ENCODE measurements at places on chromosomes 16 and 17. TPM values are rescaled to one million over a fixed set of nuclear protein-coding genes. Genes with fewer than 3 reads are reported as not detected.

DNA sequence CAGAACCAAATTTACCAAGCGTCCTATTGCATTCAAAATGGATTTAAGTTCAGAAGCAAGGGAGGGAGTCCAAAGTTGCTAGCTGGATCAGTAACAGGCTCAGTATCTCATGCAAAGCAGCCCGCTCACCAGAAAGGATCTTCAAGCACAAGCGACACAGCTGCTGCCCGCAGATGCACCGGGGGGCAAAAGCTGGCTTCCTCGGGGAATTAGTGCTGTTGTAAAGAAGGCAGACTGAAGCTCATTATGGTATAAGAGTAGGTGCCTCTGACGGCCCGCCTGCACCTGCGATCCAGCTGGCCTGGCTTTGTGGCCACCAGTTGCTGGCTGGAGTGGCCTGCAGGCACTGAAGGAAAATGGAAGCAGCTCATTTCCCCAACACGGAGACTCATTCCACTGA, 128.4 kb upstream of the RCVRN start:
- no peaks in the 10 kb centered on the region for H3K36me3 ChIP-seq
- no peak overlapping the region for H3K27ac ChIP-seq
- H3K4me3 ChIP-seq = no peak overlapping the region
- H3K27me3 ChIP-seq = no peaks in the 10 kb centered on the region
- no peak for DNase-seq
- peaks cover 2% of the 10 kb centered on the region for H3K4me1 ChIP-seq

The PLLP gene
- not detected for total RNA-seq

- peak; percentile 65 for DNase-seq
- H3K27me3 ChIP-seq = no peaks in the 10 kb centered on the region
- H3K4me3 ChIP-seq = no peak overlapping the region
- peaks cover 15% of the 10 kb centered on the region for H3K4me1 ChIP-seq
- no peaks in the 10 kb centered on the region for H3K36me3 ChIP-seq
- peak overlapping the region; percentile 41 for H3K27ac ChIP-seq
Measured at GRCh38 chr16:12339686-12340085, 363.2 kb downstream of the SNX29 start.

DNA sequence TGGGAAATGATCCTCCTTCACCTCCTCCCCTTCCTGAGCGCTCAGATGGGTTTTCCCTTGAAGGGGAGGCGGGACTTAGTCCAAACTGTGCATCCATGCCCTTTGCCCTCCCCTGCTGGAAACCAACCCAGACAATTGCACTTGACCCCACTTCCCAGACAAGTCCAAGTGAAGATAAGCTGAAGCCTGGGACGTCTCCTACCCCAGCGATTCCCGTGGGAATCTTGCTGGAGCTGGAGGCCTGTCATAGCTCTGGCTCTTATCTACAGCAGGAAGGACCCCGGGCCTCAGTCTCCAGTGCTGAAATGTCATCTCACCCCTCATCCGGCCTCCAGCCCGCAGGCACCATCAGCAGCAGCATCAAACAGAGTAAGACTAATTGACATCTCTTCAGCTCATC, 6.5 kb upstream of the NGFR start:
- H3K4me3 ChIP-seq = no peak overlapping the region
- H3K27me3 ChIP-seq = peaks cover 86% of the 10 kb centered on the region
- DNase-seq = no peak

The NHLRC4 gene
- total RNA-seq = 0.56 TPM
